Fibroblast of gingiva (primary cell): ENCODE measurements at places on chromosomes 12 and 14.

DNA sequence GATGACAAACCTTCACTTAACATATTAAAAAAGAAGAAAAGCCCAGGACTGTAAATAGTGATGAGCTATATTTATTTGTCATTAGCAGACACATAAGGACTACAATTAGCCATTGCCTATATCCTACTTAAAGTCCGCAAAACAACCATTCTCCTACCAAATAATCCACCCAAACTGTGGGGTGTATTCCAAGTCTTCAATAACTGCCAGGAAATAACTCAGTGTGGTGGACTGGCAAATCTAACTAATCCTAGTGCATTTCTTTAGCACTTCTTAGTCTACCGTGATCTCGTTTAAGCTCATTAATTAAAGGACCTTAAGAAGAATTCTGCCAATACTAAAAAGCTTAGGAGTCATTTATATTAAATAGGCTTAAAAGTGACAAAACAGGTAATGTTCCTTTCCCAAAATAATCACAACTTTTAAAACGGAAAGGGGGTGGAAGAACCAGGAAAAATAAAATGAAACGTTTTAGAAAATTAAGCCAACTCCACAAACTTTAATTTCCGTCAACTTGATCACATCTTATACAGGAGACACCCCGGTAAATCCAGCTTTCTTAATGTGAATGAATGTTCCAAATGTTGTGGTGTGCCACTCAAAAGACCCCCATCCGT, 1.8 kb downstream of the NOVA1 start:
- no peak for DNase-seq

DNA sequence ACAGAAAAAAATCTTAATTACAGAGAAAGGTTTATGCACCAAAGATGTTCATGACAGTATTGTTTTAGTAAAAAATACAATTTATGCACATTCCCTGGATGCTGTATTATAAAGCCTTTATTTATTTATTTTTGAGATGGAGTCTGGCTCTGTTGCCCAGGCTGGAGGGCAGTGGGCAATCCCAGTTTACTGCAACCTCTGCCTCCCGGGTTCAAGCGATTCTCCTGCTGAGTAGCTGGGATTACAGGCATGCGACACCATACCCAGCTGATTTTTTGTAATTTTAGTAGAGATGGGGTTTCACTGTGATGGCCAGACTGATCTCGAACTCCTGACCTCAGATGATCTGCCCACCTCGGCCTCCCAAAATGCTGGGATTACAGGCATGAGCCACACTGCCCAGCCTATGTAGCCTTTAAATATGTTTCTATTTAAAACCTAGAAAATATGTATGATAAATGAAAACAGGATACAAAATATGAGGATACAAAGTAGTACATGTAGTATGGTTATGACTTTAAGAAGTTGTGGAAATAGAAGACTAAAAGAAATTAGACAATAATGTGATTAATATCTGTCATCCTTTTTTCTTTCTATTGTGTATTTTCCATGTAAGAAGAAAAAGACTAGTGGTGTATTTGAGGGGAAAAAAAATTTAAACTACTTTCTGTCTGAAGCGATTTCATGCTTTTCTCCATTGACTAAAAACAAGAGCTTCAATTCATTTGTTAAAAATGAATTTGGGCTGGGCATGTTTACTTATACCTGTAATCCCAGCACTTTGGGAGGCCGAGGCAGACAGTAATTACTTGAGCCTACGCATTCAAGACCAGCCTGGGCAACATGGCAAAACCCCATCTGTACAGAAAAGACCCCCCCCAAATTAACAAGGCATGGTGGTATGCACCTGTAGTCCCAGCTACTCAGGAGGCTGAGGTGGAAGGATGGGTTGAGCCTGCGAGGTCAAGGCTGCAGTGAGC, 13.1 kb downstream of the ATF1 start:
- DNase-seq = no peak

- DNase-seq = peak; percentile 93
Measured at GRCh38 chr12:6292606-6293005, 17.9 kb upstream of the PLEKHG6 start.

- no peak for DNase-seq
Measured at GRCh38 chr12:10759657-10760056, 36.5 kb upstream of the YBX3 start.

- DNase-seq = no peak
Measured at GRCh38 chr12:93048656-93049055, 119.6 kb upstream of the EEA1 start.

- DNase-seq = peak; percentile 62
Measured at GRCh38 chr12:10097521-10097920, 1.3 kb downstream of the CLEC1A start.

- no peak for DNase-seq
Measured at GRCh38 chr12:69210661-69211060, 28.7 kb upstream of the CPSF6 start.

GRCh38 chr12:100267603-100268281, 765 bp downstream of the SCYL2 start:
- DNase-seq = peak; percentile 21

- peak; percentile 87 for DNase-seq
Measured at GRCh38 chr14:50920482-50921230, 23.6 kb downstream of the PYGL start.

GRCh38 chr14:106419376-106419965, 893.1 kb downstream of the TMEM121 start:
- DNase-seq = no peak

- peak; percentile 91 for DNase-seq
Measured at GRCh38 chr12:132761921-132762583, 420 bp upstream of the ANKLE2 start.

DNA sequence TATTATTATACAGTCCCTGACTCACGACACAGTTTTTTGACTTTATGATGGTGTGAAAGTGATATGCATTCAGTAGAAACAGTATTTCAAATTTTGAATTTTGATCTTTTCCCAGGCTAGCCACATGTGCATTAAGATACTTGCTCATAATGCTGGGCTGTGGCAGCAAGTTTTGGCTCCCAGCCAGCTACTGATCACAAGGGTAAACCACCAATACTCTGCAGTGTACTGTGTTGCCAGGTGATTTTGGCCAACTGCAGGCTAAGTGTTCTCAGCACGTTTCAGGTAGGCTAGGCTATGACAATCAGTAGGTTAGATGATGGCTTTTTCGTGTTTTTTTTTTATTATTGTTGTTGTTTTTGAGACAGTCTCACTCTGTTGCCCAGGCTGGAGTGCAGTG, 69.4 kb upstream of the ACTN1 start:
- no peak for DNase-seq

DNA sequence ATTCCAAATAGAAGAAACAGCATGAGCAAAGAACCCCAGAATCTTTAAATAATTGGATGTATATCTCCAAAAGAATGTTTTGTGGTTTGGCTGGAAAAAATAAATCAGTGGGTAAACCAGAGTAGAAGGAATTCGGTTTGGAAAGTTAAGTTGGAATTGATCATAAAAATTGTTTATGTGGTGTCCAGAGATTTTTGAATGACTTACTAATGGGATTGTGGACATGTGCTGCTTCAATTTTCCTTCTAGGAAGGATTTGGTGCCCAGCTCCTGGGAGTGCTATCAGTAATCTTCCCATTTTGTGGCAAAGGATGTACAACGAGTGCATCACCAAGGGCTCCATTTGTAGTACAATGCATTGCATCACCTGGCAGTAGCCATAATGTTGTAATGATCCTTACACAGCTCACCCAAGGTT, 224.8 kb downstream of the SLC16A7 start:
- peak; percentile 1 for DNase-seq

DNA sequence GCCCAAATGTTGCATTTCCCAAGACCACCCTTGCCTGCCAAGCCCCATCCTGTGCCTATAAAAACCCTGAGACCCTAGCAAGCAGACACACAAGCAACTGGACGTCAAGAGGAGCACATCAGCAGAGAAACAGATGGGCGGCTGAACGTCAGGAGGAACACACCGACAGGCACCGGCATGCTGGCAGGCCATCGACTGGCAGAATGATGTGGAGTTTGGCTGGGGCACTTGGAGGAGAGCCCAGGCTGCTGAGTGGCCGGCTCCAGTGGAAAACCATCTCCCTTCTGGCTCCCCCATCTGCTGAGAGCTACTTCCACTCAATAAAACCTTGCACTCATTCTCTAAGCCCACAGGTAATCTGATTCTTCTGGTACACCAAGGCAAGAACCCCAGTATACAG, 130.1 kb downstream of the SLC41A2 start:
- DNase-seq = no peak

DNA sequence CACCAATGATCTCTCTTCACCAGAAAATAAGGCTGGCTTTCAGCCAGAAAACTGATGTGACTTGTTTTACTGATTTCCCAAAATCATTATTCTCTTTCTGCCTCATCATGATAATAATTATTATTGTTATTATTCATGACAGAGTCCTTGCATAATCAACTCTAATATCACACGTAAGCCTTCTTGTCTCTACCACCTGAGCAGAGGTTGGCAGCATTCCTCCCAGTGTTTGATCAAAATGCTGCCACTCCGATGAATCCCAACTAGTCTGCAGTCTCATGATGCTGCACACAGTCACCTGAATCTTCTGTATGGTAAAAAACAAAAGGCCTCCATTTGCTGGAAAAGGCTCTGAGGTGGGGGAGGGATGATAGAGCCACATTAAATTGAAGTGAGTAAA, 105.7 kb upstream of the PLEKHG7 start:
- no peak for DNase-seq

DNA sequence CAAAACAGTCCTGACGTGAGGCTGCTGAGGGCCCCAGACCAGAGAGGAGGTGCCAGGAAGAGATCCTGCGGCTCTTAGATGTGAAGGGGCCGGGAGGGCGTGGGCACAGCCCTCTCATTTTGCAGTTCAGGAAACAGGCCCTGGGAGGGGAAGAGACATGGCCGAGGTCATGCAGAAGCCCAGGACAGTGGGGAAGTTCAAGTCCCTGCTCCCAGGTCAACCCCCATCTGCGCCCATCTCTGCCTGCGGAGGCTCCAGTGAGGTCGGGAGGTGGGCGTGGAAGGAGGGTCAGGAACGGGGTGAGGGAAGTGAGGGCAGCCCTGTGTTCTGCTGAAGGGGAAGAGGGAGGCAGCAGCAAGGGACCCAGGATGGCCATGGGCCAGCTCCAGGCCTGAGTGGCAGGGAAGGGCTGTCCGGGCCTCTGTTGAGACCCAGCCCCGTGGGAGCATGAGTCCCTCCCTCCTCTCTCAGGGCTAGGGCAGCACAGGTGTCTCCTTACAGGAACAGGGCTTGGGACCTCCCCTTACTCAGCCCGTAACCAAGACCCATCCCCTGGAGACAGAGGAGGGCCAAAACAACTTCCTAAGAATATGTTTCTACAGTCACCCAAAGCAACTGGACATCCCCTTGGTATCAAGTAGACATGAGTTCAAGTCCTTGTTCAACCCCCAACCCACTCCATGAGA, 90.8 kb downstream of the LGMN start:
- no peak for DNase-seq

GRCh38 chr14:98210045-98210672, 1061.8 kb downstream of the BCL11B start:
- no peak for DNase-seq

- no peak for DNase-seq
Measured at GRCh38 chr14:64848239-64848638, 31.5 kb downstream of the SPTB start.

- no peak for DNase-seq
Measured at GRCh38 chr12:84856156-84856900, 56.3 kb downstream of the SLC6A15 start.

- no peak for DNase-seq
Measured at GRCh38 chr12:52125476-52125900, 46.0 kb downstream of the SMIM41 start.

GRCh38 chr14:99590746-99591555, 13.1 kb downstream of the CCDC85C start:
- DNase-seq = no peak

DNA sequence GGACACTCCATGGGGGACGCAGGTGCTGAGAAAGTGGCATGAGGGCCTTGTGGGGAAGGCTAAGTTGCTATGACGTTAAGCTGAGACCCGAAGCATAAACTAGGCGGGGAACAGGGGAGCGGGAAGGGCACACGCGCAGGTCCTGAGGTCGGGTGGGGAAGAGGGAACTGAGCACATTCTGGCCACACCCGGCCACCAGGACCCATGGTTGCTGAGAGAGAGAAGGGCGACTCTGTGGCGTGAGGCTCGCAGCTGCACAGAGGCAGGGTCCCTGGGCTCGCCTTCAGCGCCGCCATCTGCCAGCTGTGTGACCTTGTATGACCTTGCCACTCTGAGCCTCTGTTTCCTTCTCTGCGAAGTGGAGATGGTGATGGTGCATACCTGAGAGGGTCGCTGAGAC, 182.5 kb downstream of the PHETA1 start:
- no peak for DNase-seq

GRCh38 chr12:46261646-46262045, 7.2 kb downstream of the SLC38A1 start:
- no peak for DNase-seq
